ENCODE measurements at places on chromosomes 6 and 20.

- peak; percentile 80 for DNase-seq
- no peaks in the 10 kb centered on the region for H3K36me3 ChIP-seq
Measured at GRCh38 chr20:25148181-25148981, 47.1 kb upstream of the ENTPD6 start.

- no peak overlapping the region for H3K27ac ChIP-seq
- H3K4me3 ChIP-seq = no peak overlapping the region
- H3K36me3 ChIP-seq = no peaks in the 10 kb centered on the region
- no peaks in the 10 kb centered on the region for H3K27me3 ChIP-seq
- no peak for DNase-seq
Measured at GRCh38 chr20:3461211-3461771, 9.5 kb upstream of the ATRN start.

DNA sequence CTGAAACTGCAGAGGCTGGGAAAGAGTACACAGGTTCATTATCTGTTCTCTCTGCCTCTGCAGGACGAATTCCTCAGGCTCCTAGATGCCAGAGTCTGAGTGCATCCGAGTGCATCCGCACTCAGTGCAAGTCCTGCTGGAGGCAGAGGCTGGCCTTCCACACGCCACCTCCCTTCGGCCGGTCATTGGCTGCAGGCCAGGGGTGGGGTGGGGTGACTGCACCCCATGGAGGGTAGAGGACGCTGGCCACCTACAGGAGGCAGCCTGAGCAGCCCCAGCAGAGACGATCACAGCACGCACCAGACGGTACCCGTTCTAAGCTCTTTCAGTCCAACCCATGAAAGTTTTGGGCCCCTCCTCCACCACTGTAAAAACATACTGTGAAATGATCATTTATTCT, 11.7 kb downstream of the SFT2D1 start:
- H3K27me3 ChIP-seq = no peaks in the 10 kb centered on the region
- H3K27ac ChIP-seq = no peak overlapping the region
- no peak overlapping the region for H3K4me3 ChIP-seq
- H3K4me1 ChIP-seq = peaks cover 59% of the 10 kb centered on the region

GRCh38 chr6:27742833-27743573, 169.2 kb downstream of the OR2B2 start:
- H3K27ac ChIP-seq = no peak overlapping the region
- peaks cover 47% of the 10 kb centered on the region for H3K27me3 ChIP-seq
- H3K4me1 ChIP-seq = no peaks in the 10 kb centered on the region
- no peaks in the 10 kb centered on the region for H3K36me3 ChIP-seq
- DNase-seq = no peak

- no peak for DNase-seq
- H3K27ac ChIP-seq = peak overlapping the region; percentile 95
- H3K36me3 ChIP-seq = no peaks in the 10 kb centered on the region
- H3K4me1 ChIP-seq = peaks cover 56% of the 10 kb centered on the region
- H3K4me3 ChIP-seq = peak overlapping the region; percentile 82
Measured at GRCh38 chr6:149567194-149567586, 1.0 kb downstream of the GINM1 start.

DNA sequence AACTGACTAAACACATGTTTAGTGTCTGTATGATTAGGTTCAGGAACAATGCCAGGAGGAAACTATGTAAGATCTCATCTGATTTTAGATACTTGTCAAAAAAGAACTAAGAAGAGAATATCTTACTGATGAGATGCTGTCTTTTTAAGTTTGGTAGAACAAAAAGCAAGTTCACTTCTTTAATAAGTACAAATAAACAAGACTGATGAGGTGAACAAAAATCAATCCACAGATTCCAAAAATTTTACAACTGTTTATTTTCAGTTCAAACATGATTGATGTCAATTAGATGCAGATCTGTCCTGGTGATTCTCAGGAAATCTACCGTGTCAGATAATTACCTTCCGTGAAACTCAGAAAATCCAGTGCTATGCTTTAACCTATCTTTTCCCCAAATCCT, 24.9 kb downstream of the EPHA7 start:
- H3K36me3 ChIP-seq = no peaks in the 10 kb centered on the region
- H3K4me1 ChIP-seq = no peaks in the 10 kb centered on the region
- H3K4me3 ChIP-seq = no peak overlapping the region
- DNase-seq = no peak
- no peaks in the 10 kb centered on the region for H3K27me3 ChIP-seq
- no peak overlapping the region for H3K27ac ChIP-seq

DNA sequence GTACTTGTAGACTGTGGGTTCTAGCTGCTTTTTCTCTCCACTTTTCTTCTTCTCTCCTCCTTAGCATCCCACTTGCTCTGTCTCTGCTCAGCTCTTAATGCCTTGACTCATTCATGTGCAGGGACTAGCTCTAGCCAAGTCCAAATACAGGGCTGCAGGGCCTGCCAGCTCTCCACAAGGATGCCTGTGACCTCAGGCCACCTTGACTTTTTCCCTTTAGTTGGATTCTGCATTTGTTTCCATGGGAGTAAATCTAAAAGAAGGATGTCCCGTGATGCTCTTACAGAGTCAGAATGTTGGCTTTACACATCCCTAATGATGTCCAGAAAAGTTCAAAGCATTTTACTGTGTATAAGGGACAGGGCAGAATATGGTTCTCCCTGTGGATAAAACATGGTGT, 101.8 kb upstream of the PREP start:
- H3K4me1 ChIP-seq = no peaks in the 10 kb centered on the region
- no peaks in the 10 kb centered on the region for H3K27me3 ChIP-seq
- no peaks in the 10 kb centered on the region for H3K36me3 ChIP-seq

DNA sequence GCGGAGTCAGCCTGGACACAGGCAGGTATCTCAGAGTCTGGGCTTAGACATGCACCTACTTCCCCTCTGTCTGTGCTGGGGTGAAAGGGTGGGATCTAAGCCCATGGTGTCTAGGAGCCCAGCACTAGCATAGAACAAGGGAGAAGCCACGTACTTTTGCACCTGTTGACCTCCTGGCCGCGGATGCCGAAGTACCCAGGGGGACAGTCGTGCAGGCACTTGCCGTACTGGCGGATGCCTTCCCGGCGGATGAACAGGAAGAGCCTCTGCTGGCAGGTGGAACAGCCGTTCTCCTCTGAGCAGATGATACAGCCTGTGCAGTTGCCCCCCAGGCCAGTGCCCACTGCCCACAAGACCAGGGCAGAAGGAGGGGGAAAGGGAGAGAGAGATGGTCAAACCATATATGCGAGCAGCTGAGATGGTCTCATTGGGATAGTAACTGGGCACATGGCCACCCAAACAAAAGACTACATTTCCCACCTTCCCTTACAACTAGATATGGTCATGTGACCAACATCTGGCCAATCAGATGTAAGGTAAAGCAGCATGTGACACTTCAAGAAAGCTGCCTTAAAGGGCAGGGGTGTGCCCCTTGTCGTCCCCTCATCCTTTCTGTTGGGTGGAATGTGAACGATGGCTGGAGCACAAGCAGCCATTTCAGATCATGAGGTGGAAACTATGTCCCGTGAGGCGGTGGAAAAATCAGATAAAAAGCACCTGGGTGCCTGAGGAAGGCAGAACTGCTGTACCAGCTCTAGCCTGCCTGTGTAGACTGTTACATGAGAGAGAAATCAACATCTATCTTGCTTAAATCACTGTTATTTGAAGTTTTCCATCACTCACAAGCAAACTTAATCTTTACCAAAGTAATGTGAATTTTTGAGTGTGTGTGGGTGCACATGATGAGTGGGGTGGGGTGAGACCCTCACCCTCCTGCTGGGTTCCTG, 34.0 kb downstream of the RSPO4 start:
- no peaks in the 10 kb centered on the region for H3K36me3 ChIP-seq
- no peak overlapping the region for H3K27ac ChIP-seq
- H3K4me3 ChIP-seq = no peak overlapping the region

DNA sequence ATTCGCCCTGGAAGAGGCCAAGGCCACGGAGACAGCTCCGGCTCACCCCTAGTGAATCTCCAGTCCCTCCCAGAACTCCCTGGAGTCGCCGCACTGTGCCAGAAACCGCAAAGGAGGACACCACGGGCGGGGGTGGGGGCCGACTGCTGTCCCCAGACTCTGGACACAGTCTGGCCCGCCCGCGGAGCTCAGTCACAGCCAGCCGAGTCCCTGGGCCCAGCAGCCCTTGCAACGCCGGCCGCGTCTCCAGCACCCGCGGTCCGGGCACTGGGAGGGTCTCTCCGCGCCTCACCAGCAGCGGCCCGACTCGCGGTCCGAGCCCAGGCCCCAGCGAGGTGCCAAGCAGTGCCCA, 518 bp downstream of the PEX6 start:
- peaks cover 21% of the 10 kb centered on the region for H3K4me1 ChIP-seq
- peak overlapping the region; percentile 89 for H3K27ac ChIP-seq
- H3K36me3 ChIP-seq = no peaks in the 10 kb centered on the region
- no peaks in the 10 kb centered on the region for H3K27me3 ChIP-seq
- H3K4me3 ChIP-seq = peak overlapping the region; percentile 86

DNA sequence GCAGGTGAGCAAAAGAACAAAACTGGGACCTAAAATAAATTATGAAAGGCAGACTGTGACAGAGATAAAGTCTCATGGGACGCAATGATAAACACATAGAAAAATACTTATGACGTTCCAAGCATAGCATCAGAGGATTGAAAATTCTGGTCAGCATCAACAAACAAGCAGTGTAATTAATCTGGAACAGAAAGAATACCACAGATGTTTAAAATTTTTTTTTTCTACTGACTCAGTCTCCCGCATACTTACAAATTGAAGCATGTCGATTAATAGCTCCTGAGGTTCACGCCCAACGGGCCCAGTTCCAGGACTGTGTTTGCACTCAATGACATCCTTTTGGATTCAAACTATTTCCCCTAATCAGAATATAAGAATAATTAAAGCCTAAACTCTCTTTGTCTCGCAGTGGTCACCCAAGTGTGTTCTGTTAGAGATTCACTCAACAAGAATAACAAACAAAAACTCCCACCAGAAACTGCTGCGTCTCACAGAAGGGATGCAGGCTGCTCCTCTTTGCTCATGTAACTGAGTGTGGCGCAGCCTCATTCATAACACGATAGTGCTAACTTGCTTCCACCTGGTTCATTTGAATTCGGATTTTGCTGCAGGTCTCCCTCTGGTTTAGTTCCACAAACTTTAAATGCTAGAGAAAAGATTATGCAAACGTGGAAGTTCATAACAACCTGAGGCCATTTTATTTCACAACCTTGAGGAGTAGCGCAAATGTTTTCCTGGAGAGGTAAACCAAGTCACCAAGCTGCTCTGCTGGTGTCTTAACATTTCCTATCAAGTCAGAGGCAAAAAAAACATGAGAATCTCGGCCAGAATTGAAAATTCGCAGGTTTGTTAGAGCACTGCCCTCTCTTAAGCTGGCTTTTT, 69.0 kb upstream of the CITED2 start:
- peaks cover 19% of the 10 kb centered on the region for H3K4me1 ChIP-seq
- H3K27me3 ChIP-seq = no peaks in the 10 kb centered on the region
- no peaks in the 10 kb centered on the region for H3K36me3 ChIP-seq
- DNase-seq = no peak
- no peak overlapping the region for H3K4me3 ChIP-seq
- no peak overlapping the region for H3K27ac ChIP-seq

DNA sequence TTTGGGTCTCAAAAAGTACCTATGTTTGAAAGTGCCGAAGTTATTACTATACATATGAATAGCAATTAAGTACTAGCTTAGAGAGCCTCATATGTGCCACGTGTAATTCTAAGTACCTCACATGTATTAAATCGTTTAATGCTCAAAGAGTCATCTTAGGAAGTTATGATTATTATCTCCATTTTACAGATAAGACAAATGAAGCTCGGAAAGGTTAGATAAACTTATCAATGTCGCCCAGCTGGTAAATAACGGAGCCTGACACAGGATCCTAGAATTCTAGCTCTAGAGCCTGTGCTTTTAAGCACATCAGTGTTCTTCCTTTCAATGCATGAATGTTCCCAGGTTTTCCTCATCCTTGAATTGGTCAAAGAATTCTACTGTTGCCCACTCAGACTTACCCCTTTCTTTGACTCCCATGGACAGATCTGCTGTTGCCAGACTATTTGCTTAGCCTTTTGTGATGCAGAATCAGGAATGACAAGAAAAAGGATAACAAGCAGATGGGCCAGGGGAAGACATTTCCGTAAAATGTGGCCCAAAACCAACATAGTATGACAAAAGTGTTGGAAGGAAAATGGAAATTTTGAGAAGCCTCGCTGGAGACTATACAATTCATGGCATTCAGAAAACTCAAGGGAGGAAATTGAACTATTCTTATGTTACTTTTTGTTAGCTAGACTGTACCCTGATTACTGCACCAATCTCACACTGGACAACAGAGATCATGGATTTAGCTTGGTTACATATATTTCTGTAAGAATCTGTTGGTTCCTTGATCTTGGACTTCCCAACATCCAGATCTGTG, 237.1 kb upstream of the CITED2 start:
- no peak overlapping the region for H3K27ac ChIP-seq
- H3K4me3 ChIP-seq = no peak overlapping the region
- DNase-seq = no peak
- no peaks in the 10 kb centered on the region for H3K36me3 ChIP-seq

DNA sequence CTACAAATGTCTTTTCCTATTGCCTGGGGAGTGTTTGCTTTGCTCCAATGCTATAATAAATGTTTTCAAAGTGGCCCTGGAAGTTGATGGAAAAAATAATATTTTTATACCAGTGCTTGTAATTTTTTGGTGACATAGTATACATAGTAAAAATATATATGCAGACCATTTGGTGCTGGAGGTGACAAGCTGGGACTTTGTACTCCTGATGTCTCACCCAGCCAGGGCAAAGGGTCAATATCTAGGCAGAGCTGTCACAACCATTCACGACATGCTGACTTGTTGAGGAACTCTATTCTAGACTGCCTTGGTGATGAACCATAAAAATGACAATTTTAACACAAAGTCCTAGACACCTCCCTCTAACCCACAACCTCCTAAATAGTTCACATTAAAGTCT, 203.0 kb downstream of the PLCB1 start:
- no peaks in the 10 kb centered on the region for H3K27me3 ChIP-seq
- no peak overlapping the region for H3K27ac ChIP-seq
- peaks cover 3% of the 10 kb centered on the region for H3K4me1 ChIP-seq
- DNase-seq = no peak

DNA sequence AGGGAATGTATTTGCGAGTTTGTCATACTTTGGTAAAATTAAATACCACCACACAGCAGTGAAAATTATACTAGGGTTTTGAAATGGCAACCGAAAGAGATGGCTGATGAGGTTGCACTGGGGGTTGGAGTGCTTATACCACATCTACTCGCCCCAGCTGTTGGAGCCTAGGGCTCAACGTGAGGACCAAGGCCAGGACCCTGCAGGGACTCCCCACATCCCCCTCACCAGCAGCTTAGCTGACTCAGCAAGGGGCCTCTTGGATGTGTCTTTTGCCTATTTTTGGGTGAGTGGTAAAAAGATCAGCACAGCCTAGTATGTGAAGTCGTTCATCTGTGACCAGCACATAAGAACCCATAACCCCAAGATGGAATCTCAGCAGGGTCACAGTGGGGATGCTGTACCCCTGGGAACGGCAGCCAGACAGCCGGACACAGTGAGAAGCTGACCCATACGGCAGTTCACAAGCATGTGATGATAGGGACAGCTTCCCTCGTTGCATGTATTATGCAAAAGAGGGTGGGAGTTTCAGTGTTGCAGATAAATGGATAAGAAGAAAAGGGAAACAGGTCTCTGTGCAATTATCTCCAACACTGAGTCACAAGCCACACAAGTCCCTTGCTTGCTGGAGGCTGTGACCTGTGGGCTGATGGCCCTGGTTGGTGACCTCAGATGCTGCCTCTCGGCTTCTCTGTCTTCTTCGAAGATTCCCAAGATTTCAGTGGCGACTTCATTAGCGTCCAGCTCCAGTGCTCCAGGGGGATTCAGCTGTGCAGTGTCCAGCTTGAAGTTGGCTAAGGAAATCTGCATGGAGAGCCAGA, 20.9 kb upstream of the SPO11 start:
- DNase-seq = peak; percentile 15
- H3K27me3 ChIP-seq = peaks cover 26% of the 10 kb centered on the region
- H3K4me1 ChIP-seq = no peaks in the 10 kb centered on the region
- no peaks in the 10 kb centered on the region for H3K36me3 ChIP-seq

Data from spleen (tissue), 13 donors.